ENCODE measurements at places on chromosomes 7 and 10.

DNA sequence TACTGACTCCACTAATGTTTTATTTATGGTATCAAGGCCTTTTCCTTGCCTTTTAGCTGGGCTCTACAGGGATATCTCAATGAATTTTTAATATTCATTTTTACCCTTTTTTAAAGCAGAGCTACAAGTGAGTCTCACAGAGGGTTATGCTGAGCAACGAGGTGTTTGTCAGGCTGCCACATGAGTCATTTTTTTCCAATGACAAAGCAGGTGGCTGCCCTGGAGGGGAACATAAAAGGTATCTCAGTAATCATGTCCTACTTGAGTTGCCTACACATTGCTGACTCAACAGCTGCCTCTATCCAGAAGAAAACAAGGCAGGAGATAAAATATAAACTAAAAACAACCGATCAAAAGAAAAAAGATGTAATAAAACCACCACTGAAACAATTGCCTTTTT lies 1004.9 kb upstream of the POT1 start:
- no peak for DNase-seq

DNA sequence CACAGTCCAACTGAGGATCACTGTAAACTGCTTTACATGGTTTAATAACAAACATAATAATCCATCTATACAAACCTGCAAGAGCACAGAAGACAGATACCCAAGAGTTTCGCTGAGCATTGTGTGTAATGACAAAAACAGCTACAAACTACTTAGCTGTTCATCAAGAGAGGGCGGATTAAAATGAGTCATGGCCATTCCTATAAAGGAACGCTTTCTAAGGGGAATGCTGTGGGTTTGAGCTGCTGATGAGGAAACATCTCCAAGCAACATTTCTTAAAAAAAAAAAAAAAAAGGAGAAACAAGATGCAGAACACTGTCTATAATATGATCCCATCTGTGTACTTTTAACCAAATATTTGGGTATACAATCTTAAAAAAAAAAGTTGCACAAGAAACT lies 33.8 kb downstream of the VOPP1 start:
- DNase-seq: no peak

DNA sequence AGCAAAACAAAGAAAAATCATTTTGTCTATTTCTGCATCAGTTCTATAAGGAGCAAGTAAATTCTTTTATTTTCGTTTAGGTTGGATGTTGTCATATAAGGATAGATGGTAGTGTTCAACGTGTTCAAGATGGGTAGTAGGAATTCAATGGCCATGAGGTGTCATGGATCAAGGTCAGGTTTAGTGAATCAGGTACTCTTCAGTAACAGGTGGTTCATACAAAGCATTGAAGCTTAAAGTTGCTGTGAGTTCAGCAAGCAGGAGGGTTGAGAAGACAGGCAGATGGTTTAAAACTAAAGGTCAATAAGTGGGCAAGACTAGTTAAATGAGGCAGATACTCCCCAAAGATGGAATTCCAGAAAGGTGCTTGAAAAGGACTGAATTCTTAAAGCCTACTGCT lies 5.6 kb downstream of the LUC7L2 start:
- no peak for DNase-seq

DNA sequence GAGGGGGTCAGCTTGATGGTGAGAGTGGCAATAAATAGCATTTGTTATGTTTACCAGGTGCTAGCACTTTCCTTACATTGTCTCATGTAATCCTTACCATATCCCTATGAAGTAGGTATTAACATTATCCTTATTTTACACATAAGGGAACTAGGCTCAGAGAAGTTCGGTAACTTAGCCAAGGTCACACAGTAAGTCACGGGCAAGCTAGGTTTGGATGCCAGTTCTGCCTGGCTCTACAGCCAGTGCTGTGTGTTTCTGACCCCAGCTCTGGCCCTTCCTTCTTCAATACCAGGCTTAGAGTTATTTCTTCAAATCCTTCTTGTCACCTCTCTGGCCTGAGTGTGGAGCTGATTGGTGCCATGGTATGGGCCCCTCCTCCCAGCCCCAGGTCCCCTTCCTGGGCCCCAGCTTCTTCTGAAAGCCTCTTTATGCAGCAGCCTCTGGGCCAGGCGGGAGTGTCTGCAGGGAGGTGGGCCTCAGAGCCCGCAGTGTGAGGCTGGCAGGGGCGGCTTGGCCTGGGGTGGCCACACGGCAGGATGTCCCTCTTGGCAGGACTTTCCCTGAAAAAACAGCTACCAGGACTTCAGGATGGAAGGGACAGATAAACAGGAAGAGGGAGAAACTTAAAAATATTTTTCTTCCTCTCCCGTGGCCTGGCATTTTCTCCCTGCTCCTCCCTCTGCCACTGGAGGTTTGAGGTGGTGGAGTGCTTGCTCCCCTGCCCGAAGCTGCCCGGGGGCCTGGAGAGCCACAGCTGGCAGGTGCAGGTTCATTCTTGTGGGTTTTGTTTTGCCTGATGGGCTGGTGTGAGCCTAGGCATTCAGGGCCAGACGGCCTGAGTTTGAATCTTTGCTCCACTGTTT lies 20.6 kb downstream of the PALD1 start:
- DNase-seq: no peak

- no peak for DNase-seq
Observed at GRCh38 chr10:88881922-88882645, 2.0 kb downstream of the STAMBPL1 start.

- no peak for DNase-seq
Observed at GRCh38 chr10:15740261-15740660, 20.5 kb upstream of the ITGA8 start.

GRCh38 chr7:155975490-155975889 lies 163.2 kb upstream of the SHH start:
- DNase-seq: no peak

DNA sequence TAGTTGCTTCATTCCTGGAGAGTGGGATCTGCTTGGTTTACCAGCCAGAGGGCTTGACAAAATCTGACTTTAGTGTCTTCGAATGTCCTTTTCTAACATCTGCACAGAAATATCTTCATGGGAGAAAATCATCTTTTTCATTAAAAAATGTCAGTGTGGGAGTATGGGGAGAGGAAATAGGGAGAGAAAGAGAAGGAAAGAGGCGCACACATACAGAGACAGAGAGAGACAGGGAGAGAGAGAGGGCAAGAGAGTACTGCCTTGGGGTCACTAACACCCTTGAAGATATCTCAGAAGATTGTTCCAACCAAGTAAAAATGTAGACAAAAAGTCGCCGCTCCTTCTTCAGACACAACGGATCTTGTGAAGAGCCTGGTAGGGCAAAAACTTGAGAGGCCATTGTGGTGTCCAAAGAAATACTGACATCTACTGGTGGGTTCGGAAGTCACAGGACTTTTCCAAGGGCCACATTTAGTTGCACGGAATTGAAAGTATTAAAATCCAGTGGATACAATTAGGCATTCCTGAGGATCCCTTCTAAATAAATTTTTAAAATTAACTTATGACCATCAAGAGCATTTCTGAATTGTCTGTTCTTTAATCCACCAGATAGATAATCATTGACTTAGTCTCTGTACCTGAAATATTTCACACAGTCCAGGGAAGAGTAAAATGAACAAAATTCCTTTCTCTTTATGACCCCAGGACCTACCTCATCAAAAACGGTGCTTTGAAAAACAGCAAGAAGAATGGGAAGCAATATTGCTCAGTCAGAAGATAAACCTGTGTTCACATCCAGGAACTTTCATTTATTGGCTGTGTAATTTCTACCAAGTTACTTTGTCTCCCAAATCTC lies 29.7 kb downstream of the VIM start:
- no peak for DNase-seq

Measured in effector memory CD4-positive, alpha-beta T cell (primary cell).